Lower lobe of right lung (tissue), 2 donors: ENCODE measurements at places on chromosomes 5 and 9.

GRCh38 chr5:14211818-14212803 is 69.0 kb downstream of the TRIO start:
- no peak for DNase-seq

GRCh38 chr5:74167930-74168315 is 472.6 kb downstream of the ENC1 start:
- no peak for DNase-seq

- no peak for DNase-seq
Observed at GRCh38 chr5:39176759-39177630, 42.4 kb downstream of the FYB1 start.

- DNase-seq = no peak
Observed at GRCh38 chr9:125467116-125467740, 205.6 kb downstream of the GAPVD1 start.

GRCh38 chr9:99720455-99721050 is 101.1 kb upstream of the NR4A3 start:
- DNase-seq = no peak

DNA sequence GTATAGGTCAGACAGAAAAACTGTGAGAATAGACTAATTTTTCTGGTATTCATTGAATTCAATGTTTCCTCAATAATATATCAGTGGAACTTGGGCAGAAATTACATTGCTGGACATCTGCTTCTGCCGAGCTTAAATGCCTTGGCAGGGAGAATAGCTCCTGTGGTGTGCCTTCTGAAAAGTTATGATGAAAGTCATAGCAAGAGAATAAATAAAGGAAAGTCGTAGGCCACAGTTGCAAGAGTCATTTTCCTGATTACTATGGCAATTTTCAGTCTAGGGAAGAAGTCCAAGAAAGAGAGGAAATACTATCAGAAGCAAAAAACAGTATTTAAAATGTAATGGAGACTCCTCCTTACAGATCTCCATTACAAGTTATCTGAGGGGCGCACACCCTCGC is 1596.1 kb upstream of the WWC1 start:
- no peak for DNase-seq

DNA sequence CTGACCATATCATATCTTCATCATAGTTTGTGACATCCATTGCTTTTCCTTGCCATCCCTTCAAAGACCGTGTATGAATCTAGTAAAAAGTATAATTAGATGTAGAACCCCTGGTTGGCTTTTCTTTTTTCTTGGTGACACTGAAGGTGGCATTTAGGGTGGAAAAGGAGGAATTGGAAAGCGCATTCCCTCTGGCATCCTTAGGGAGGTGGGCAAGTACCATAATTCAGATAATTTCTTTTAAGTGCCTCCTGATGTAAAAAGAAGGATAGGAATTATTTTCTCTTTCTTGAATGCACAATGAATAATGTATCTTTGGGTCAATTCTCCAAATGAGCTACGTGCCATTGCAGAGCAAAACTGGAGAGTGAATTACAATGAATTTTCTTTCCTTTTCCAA is 73.2 kb upstream of the SMARCA2 start:
- DNase-seq = no peak

- DNase-seq = no peak
Observed at GRCh38 chr9:37295796-37296195, 126.7 kb upstream of the GRHPR start.

GRCh38 chr9:115930472-115930871 is 223.1 kb upstream of the PAPPA start:
- DNase-seq = no peak

- no peak for DNase-seq
Observed at GRCh38 chr5:164203581-164204225, 698.3 kb downstream of the MAT2B start.

DNA sequence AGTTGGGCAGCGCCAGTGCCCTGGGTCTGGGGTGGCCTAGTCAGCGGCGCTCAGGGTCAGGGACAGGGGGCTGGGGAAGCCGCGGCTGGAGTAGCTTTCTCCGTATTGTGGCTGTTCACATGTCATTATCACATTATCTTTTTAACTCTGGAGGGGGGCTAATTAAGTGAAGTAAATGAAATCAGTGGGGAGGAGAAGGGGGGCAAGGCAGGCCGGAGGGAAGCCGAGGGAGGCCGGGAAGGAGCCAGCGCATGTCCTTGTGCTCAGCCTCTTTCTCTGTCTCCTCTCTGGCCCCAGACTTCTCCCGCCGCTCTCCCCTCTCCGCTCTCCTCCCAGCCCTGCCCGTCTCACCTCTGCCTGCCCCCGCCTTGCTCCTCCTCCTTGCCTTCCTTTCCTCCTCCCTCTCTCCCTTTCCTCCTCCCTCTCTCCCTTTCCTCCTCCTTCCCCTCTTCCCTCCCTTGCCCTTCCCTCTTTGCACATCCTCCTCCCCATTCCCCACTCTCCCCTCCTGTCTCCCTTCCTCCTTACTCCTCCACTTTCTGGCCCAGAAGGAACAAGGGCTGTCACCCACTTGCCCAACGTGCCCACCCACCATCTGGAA is 38.7 kb downstream of the ASS1 start:
- no peak for DNase-seq

DNA sequence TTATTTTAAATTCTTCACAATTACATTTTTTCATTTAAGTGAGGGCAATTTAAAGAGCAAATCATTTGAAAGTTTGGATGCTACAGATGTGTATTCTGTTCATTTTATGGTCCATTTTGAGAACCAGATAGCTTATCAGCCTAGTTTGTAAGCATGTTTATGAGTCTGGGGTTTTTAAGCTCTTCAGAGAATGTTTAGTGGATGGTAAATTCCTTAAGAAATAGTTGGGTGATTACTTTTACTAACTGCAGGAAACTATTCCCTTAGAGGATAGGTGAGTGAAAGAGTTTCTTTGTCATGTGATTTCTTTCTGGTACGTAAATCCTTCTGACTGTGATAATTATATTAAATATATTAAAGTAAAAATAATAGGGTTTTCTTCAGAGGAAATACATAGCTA is 17.6 kb downstream of the RASGRF2 start:
- DNase-seq = no peak

- DNase-seq = no peak
Observed at GRCh38 chr5:143440448-143441115, 37.1 kb upstream of the NR3C1 start.

DNA sequence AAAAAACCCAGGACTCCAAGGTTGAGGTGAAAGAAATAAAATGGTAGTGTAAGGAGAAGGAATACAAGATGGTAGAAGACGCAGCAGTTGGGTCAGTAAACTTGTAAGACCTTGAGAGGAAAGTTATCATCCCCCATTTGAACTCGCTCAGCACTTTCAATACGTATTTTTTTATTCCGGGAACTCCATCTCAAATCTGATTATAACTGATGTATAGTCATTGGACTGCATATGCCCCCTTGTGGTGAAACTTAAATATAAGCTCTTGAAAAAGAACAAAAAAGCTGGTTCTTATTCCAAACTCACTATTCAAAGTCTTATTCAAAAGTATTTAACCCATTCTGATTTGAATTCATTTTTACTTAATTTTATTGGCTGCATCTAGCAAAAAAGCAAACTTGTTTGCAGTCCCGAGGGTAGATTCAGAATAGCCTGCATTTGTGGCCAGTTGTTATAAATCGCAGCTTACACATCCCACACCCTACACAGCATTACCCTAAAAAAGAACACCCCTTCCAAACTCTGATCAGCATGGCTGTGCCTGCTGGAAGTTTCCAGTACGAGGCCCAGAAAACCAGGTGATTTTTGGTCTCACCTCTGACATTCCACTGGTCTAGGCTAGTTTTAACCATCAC is 118.0 kb downstream of the ESM1 start:
- no peak for DNase-seq

DNA sequence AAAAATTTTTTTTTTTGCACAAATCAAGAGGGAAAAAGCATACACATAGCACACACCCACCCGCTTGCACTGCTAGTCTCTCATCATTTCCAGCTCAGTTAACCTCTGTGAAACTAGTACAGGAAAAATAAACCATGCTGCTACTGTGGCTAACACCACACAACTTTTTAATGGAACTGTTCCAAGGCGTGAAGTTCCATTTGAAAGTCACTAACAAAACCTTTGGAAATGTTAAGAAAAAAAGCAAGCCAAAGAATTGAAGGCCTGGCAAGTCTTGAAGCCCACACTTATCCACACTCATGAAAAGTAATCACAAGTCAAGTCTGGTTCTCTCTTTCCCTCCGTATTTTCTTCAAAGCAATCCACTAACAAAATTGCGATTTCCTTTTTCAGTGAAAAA is 116.3 kb downstream of the FANCC start:
- no peak for DNase-seq

- no peak for DNase-seq
Observed at GRCh38 chr9:70987986-70988385, 133.4 kb downstream of the TRPM3 start.
